COLO829 (cell line): ENCODE measurements at places on chromosomes 4 and X.

GRCh38 chrX:14220386-14220944, 190.8 kb upstream of the GEMIN8 start:
- no peak for DNase-seq

- no peak for DNase-seq
Observed at GRCh38 chr4:76594173-76594572, 159.1 kb downstream of the SHROOM3 start.

DNA sequence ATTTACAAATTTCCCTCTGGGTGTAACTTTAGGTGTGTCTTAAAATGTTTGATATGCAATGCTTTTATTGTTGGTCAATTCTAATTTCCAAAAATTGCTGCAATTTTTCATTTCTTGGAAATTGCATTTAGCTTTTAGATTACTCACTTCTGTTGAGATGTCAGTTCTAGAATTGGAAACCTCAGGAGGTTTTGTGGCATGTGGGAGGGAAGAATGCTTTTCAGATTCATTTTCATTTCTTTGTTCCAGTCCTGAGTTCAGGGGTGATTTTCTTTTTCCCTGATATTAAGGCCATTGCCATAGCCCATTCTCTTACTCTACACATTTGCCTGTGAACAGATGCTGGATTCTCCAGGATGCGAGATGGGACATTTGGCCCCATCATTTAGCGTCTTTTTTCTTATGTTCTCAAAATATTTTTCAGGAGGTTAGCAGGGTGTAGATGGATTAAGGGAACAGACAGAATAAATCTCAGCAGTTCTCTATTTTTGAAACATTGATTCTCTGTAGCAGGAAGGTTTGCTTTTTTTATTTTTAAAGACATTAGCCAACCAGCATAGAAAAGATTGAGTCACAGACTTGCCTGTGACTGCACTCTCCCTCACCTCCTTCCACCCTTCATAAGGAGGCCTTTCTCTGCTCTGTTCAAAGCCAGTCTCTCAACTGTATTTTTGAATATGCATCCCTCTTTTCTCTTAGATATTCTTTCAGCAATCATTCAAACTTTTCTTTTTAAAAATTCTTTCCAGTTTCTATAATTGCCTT, 238.4 kb upstream of the ANXA3 start:
- DNase-seq: no peak

- DNase-seq: no peak
Observed at GRCh38 chr4:25842229-25842845, 20.5 kb downstream of the SEL1L3 start.

GRCh38 chr4:81905971-81906370, 434.3 kb upstream of the RASGEF1B start:
- no peak for DNase-seq

DNA sequence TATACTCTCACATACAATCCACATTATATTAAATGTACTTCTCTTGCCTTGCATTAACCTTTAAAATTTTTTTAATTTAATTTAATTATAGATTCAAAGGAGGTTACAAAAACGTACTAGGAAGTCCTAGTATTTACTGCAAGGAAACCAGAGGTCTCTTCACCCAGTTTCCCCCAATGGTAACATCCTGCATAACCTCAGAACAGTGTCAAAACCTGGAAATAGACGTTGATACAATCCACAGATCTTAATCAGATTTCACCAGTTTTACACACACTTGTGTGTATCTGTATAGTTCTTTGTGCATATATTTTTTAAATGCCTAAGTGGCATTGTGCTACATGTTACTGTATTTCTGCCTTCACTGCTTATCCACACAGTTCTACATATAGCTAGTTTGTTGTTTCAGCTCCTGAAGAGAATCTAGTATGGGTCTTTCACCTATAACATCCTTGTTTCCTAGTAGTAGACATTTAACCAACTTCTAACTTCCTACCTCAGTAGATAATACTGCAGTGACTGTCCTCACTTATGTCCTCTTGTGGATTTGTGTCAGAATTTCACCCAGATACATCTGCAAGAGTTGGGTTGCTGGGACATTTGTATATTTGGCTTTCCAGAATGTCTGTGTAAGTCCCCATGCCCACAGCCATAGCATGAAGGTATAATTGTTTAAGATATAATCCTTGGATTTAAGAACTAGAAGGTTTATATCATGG, 103.2 kb downstream of the NFKB1 start:
- DNase-seq: no peak

GRCh38 chr4:119289313-119289712, 32.6 kb downstream of the FABP2 start:
- DNase-seq: no peak

DNA sequence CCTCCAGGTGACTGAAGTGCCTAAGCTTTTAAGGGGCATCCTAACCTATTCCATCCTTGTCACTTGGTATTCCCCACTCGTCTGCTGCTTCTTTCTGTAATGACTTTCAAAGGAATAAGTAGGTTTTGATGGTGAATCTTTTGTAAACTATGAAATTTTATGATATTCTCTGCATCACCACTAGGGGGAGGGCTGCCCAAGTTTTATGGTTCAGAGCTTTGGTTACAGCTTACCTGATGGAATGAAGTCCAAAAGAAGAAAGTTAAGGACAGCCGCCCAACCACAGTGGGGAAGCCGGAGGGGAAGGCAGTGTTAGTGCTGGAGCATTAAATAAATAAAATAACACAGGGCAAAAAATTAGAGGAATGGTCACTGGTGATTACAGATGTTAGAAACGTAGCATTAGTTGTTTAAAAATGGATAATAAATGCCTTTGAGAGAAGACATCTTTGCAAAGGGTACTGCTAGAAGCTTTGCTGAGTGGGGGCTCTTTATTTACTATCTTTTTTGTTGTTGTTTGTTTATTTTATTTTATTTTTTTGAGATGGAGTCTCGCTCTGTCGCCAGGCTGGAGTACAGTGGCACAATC, 204.9 kb downstream of the GBA3 start:
- DNase-seq: peak; percentile 13

DNA sequence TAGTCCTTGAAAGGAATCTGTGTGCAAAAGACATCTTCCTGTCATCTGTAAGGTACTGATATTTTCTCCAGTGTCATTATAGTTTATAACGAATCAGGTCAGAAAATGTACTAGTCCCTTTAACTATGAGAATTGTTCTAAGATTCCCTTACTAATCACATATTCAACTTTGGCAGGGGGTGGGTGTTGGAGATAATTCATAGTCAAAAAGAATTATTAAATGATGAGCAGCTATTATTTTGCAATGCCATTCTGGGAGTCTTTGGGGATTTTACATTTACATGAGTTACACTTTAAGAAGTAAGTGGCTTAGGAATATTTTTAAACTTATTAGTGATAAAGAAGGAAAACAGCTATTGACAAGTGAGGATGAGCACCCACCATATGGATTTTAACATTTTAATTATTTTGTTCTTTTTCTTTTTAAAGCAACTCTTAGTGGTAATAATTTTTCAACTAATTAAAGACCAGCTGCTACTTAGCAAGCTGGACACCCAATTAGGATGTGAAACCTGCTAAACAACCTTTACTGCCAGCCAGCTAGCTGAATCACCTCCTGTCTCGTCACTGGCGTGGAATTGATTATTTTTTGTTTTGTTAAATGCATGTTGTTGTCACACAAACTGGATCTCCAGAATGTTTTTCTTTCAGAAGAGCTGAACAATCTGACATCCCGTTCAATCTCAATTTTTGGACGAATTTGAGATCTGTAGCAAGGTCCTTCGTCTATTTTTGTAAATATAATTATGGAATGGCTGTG, 219.2 kb downstream of the ARAP2 start:
- no peak for DNase-seq

- DNase-seq: no peak
Observed at GRCh38 chr4:30721185-30722091, 1.3 kb downstream of the PCDH7 start.

DNA sequence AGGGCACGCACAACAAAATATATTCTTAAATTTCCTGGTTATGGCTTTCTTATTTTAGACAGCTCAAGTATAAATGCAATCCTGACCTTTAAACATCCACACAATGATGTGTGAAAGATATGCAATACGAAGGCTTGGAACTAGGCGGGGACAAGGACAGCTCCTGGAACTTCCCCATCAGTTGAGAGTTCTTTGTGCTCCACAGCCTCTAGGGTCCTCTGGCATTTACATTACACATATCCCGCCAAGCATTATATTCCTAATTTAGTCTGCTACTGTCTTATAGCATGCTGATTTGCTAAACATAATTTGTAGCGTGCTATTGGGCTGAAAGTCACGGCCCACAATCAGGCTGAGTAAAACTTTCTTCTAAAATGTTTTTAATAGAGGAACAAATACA, 74.4 kb downstream of the FTHL17 start:
- no peak for DNase-seq

GRCh38 chr4:87835743-87836142, 3.0 kb downstream of the MEPE start:
- DNase-seq: no peak

DNA sequence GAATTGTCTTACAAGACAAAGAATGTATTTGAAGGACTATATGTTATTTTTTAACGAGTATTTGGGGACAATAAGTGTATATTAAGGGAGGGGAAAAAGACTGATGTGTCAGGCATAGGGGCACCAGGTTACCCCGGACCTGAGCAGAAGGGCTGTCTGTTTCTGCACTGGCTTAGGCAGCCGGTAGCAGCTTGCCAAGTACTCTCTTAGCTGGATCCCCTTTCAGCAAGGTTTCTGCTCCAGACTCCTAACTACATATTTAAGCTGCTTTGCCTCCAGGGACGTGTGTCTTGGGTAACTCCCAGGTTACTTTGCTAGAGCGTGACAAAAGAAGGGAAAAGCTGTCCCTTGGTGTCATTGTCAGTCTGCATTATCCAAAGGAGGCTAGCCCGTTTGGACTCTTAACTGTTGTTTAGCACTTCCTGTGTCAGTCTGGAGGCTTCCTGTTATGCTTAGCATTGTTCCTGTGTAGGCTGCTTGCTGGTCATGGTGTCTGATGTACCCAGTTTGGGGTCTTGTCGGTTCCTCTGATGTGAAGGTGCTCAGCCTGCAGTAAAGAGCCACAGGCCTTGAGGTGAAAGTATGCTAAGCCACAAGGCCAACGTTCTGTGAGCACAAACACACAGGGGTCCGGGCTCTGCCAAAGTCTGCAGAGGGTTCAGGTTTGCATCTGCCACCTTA, 11.6 kb downstream of the CXCR3 start:
- DNase-seq: no peak

DNA sequence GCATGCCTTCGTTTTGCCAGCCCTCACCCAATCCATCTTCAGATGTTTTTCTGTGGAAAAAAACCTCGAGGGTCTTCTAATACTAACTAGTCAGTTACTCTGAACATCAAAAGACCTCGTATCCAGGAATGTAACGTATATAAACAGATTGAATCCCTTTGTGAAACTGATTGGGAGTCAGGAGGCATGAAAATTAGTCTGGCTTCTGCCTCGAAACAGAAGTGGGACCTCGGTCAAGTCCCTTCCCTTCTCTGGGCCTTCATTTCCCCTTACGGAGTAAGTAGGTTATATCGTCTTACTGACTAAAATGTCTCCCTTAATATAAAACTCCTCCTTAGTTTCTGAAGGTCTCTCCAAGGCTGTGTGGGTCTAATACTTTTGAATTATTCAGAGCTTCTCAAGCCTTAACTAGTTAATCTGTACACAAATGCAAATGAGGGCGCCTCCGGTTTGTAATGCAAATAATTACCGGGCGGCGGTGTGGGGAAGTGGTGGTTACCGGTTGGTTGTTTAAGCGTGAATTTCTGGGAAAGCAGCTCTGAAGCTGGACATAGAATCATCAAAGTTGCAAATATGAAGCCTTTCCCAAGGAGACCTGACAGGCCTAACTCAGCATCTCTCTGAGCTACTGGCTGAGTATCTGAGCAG, 11.4 kb upstream of the NKRF start:
- DNase-seq: no peak

- no peak for DNase-seq
Observed at GRCh38 chr4:16075975-16076757, 7.7 kb downstream of the PROM1 start.

DNA sequence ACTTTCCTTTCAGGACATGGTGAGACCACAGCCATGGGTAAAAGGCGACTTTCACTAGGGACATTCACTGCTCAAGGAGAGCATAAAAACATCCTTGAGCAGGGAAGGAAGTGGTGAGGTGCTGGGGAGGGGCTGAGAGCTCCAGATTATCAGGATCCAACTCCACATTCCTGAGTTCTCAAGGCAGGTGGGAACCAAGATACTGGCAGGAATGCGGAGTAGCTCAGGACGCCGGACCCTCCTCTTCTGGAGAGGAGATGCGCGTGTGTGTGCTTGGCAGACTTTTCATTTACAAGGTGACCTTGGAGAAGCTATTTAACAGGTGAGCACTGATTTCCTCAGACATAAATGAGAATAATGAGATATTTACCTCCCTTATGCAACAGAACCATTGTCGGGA, 41.3 kb upstream of the TXK start:
- no peak for DNase-seq

DNA sequence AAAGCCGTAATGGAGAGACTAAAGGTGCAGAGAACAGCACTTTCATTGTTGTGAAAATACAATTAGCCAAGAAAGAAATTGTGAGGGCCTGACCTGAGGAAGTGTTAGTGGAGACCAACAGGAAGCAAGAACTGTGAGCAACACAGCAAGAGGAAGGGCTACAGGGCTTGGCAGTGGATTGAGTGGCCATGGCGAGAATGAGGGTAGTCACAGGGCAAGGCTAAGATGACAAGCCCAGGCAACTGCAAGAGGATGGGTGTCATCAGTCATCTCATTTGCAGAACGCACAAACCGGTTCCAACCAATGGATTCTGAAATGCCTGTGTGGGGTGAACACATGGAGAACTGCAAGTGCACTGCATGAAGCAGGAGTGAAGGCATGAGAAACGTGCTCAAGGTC, 3.6 kb downstream of the SLC10A6 start:
- no peak for DNase-seq

- DNase-seq: no peak
Observed at GRCh38 chr4:19823781-19824180, 427.9 kb upstream of the SLIT2 start.

DNA sequence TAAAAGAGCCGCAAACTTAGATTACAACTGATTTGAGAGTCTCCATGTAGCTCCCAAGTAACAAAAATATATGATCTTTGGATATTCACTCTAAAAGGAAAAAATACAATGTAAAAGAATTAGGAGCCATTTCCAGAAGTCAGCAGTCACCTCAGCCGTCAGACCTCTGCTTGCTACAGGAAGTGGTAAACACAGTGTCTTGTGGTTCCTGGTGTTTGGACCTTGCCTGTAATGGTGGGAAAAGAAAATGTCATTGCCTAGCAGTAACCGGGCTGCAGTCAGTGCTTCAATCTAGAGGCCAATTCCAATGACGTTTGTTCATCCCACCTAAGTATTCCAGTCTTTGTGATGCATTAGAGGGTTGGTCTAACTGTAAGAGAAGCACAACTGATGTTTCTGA, 28.9 kb upstream of the SMIM31 start:
- DNase-seq: no peak

- DNase-seq: no peak
Observed at GRCh38 chr4:87584222-87584908, 24.0 kb upstream of the DSPP start.

DNA sequence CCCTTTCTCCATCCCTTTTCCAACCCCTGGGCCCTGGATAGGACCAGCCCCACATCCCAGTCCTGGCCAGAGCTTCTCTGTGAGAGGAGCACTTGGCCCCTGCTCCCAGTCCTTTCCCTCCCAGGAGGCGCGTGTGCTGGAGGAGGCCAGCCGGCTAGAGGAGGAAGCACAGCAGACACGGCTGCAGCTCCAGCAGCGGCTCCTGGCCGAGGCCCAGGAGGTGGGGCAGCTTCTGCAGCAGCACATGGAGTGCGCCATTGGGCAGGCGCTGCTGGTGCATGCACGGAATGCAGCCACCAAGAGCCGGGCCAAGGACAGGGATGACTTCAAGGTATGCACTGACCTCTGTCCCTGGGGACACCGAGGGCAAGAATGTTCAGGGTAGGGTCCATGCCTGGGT, 87.5 kb downstream of the EVC start:
- no peak for DNase-seq
